ENCODE measurements at places on chromosomes 5 and 9. TPM values are rescaled to one million over a fixed set of nuclear protein-coding genes. Genes with fewer than 3 reads are reported as not detected.

ERCC8 gene
- 11.9 TPM for polyA plus RNA-seq

DNA sequence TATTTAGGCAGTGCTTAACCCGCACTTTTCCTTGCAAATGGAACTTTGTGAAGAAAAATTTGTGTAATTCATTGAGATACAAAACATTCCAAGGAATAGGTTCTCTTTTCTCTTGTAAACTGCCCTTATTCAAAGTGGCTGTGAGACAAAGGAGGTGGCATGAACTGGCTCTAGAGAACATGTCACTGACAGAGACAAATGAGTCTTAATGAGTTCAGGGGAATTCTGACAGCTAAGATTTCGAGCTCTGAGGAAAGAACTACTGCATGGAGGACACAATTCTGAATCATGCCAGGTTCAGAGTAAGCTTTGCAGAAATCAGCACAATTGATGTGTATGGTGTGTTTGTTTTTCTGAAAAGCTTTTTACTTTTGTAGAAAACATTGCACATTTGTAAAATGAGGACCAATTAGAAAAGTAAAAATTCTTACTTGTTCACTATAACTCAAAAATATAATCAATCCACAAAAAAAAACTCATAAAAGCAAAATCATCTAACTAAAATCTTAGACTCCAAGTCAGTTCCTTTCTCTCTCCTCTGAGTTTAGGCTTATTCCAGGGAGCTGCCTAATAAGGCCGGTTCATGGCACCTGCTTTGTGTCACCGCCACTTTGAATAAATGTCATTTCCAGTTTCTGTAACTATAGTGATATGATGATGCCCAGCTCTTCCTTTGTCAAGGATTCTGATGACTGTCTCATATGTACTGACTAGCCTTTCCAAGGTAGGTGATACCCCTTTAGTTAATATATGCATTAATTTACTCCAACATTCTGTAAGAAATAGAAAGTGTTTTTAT, 163.2 kb downstream of the HCN1 start:
- no peak for DNase-seq

- DNase-seq = no peak
Measured at GRCh38 chr5:158911693-158912363, 187.9 kb downstream of the EBF1 start.

DNA sequence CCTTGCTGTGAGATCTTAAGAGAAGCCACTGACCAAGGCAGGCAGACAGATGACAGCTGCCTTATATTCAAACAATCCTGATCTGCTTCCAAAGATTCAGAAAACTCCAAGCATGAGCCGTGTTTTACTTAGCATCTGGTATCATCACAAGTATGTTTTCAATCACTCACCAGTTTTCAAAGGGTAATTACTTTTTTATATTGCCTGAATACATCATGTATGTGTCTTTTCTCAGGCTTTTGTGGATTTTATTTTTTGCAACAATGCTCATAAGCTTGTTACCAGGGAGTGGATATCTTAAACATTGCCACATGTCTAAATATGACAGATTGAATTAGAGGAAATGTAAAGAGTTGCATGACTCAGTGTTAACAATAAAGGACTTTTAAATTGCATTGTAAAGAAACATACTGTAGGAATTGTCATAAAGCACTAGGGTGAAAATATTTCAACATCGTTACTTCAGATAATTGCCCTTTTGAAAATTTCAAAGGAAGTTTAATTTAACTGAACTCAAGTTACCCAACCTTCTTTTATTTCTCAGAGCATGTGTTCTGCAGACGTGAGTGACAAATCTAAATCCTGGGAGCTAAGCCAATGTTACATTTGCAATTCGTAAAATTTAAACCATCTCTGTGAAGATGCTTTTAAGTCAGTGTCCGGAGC, 326.1 kb downstream of the PLK2 start:
- DNase-seq = no peak

PTGES2 gene
- polyA plus RNA-seq = 60.9 TPM

DNA sequence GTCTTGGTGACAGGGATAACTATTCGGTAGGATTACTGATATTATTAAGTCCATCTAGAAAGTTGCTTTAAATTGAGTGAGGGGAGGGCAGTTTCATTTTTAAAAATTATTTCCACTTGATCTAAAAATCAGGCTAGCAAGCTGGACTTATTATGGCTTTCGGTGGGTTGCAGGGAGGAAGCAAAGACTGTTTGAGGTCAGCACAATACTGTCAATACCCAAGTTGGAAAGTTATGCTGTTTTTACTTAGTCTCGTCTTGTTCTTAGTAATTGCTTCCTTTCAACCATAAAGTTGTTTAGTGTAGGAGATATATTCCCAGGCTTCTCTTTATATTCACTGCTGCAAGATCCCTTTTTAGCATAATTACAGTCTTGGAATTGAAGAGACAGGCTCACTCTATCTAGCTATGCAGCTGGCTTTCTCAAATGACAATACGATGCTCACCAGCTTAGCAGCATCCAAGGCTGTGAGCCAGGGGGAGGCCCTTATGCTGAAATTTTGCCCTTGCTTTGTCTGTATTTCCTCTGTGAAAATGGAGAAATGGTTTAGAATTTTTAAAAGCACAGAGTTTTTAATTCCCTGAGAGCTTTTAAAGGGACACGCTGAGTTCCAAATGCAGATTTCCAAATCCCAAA, 68.2 kb upstream of the APC start:
- DNase-seq = no peak

GABRA6 gene
- polyA plus RNA-seq = not detected

DNA sequence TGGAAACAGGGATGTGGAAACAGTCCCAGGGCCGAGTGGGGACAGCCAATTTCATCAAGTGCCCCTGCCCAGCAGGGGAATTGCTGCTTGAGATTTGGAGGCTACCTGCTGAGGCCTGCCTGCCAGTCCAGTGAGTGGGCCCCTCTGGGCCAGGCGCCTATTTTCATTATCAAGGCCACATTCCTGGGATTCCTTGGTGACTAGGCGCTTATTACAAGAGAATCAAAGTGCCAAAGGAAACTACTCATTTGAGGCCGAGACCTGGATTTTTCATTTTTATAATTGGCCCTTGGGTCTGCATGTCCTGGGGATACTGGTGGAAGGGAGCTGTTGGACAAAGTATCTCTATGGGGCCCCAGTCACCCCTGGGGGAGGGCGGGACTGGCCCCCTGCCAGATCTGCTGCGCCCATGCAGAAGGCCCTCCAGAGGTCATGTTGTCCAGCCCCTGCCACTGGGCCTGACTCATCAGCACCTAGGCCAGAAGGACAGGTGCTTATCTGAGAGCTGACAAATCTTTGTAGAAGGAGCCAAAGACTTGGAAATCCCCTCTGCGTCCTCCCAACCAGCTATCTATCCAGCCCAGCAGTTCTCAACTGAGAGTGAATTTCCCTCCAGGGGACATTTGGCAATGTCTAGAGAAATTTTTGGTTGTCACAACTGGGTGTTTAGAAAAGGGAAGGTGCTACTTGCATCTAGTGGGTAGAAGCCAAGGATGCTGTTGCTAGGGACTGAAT, 45.6 kb downstream of the FOXI1 start:
- DNase-seq = no peak

- DNase-seq = no peak
Measured at GRCh38 chr9:93087971-93088655, 7.9 kb upstream of the CARD19 start.

GRCh38 chr5:134438721-134439123, 27.0 kb upstream of the CDKN2AIPNL start:
- DNase-seq = no peak

LCN9 gene
- not detected for polyA plus RNA-seq

DNA sequence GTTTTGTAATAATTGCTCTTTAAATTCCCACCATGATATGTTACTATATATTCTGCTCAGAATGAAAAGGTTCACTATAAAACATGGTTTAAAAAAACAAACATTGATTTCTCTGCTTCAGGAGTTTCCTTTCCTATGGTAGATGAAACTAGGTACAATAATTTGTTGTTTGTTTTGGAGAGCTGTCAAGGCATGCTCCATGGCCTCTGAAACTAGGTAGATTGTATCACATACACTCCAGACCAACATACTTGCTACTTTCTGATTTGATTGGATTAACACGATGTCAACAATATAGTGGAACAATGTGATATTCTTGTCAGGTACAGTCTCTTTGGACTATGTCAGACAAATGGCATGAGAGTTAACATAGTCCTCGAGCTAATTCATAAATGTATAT, 452.7 kb upstream of the CDH9 start:
- DNase-seq = no peak

All from immature natural killer cell (primary cell).